ENCODE measurements at places on chromosomes 5 and 9. TPM values are rescaled to one million over a fixed set of nuclear protein-coding genes. Genes with fewer than 3 reads are reported as not detected.

GRCh38 chr5:134328619-134329018, 38.4 kb downstream of the CDKL3 start:
- no peak overlapping the region for H3K4me3 ChIP-seq
- no peaks in the 10 kb centered on the region for H3K36me3 ChIP-seq
- H3K4me1 ChIP-seq, result no peaks in the 10 kb centered on the region
- no peak for DNase-seq
- no peak overlapping the region for H3K27ac ChIP-seq
- H3K27me3 ChIP-seq, result no peaks in the 10 kb centered on the region

GRCh38 chr5:30605693-30606268, 587.7 kb upstream of the CDH6 start:
- DNase-seq, result no peak
- no peaks in the 10 kb centered on the region for H3K27me3 ChIP-seq
- H3K4me1 ChIP-seq, result no peaks in the 10 kb centered on the region
- no peak overlapping the region for H3K4me3 ChIP-seq
- H3K36me3 ChIP-seq, result no peaks in the 10 kb centered on the region

DNA sequence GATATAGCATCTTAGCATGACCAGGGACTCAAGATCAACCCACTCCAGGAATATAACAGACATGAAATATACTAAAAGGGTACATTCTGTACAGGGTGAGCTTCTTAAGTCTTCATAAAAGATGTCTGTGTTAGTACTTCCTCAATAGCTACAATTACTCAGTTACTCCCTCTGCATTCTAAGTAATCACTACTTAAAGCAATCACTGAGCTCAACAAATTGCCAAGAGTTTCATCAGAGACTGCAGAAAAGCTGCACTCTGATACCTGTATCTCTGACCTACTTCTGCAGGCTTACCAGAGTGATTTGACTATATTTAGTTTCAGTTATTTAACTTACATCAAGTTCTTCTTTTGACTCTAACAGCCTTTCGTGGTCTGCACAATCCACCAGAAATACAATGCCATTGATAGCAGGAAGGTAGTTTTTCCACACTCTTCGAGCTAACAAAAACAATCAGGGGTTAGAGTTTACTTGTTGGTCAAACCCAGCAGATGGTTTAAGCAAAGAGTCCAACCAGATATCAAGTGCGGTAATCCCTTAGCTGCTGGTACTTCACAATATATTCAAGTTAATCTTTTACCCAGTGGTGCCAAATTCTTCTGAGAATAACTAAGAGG, 23.3 kb downstream of the SAR1B start:
- peaks cover 73% of the 10 kb centered on the region for H3K36me3 ChIP-seq
- no peak for DNase-seq
- H3K27me3 ChIP-seq, result no peaks in the 10 kb centered on the region
- H3K4me1 ChIP-seq, result no peaks in the 10 kb centered on the region
- no peak overlapping the region for H3K27ac ChIP-seq

PRLR gene
- total RNA-seq, result 0.16 TPM

GRCh38 chr9:104747245-104747564, 278 bp upstream of the NIPSNAP3A start:
- peak overlapping the region; percentile 93 for H3K27ac ChIP-seq
- peaks cover 5% of the 10 kb centered on the region for H3K36me3 ChIP-seq
- H3K4me1 ChIP-seq, result peaks cover 8% of the 10 kb centered on the region
- H3K27me3 ChIP-seq, result no peaks in the 10 kb centered on the region
- no peak for DNase-seq

PRSS3 gene
- 3.4 TPM for total RNA-seq

ANKRD34B gene
- not detected for total RNA-seq

- no peak overlapping the region for H3K4me3 ChIP-seq
- no peak overlapping the region for H3K27ac ChIP-seq
- H3K4me1 ChIP-seq, result peaks cover 7% of the 10 kb centered on the region
- peak; percentile 42 for DNase-seq
Measured at GRCh38 chr9:105842023-105842644, 147.8 kb downstream of the TMEM38B start.

- H3K36me3 ChIP-seq, result no peaks in the 10 kb centered on the region
- no peak for DNase-seq
- no peak within 1 kb of the TSS for H3K4me3 ChIP-seq
- H3K27ac ChIP-seq, result no peak within 1 kb of the TSS
- H3K27me3 ChIP-seq, result peaks cover 50% of the 10 kb centered on the region
Measured at GRCh38 chr9:976258-976942, at the start of gene DMRT3. Gene DMRT3, plus strand, starts transcription at chr9:976655. Its CDS starts 347 bp downstream, at chr9:977002.

DNA sequence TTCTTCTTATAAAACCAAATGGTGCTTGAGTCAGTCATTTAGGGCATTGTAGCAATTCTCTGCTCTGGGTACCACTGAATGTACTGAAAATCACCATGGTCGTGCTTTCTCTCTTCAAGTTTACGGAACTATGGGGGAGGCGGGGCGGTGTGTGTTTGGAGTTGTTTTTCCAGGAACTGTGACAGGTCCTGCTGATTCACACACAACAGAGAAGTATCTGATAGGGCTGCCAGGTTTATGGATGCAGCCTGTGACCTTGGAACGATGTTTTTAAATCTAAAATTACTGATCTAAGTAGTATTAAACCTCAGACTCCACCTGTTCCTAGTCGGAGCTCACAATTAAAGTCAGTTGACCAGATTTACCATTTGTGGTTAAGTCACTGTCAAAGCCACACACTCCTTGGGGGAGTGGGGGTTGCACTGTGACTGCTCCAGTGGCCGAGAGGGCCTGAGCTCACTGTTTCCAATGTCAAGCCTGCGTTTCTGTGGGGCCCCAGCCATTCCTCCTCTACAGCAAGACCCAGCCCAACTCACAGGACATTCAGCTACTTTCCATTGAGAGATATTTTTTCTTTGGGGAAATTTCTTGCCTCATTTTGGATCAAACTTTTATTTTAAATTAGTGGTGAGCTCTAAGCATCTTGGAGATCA, 44.4 kb downstream of the GADD45G start:
- H3K27me3 ChIP-seq, result no peaks in the 10 kb centered on the region
- no peak overlapping the region for H3K27ac ChIP-seq

DNA sequence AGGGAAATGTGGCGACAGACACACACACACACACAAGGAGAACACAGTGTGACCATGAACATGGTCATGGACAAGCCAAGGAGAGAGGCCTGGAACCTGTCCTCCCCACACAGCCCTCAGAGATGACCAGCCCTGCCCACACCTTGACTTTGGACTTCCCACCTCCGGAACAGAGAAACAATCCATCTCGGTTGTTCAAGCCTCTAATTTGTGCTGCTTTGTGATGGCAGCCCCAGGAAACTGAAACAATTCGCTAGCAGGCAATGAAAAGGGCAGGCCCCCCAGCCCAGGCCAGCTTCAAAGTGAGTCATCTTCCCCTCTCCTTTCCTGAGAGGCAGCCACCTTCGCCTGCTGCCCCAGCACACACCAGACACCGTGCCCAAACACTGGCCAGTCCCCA, 47.7 kb downstream of the NSUN2 start:
- peaks cover 3% of the 10 kb centered on the region for H3K4me1 ChIP-seq
- no peaks in the 10 kb centered on the region for H3K36me3 ChIP-seq
- no peak overlapping the region for H3K27ac ChIP-seq
- DNase-seq, result no peak
- H3K4me3 ChIP-seq, result no peak overlapping the region

WNT8A gene
- total RNA-seq, result not detected

- DNase-seq, result no peak
- H3K4me1 ChIP-seq, result peaks cover 4% of the 10 kb centered on the region
- H3K36me3 ChIP-seq, result no peaks in the 10 kb centered on the region
Measured at GRCh38 chr5:126919566-126919965, 110.8 kb downstream of the MARCHF3 start.

DNA sequence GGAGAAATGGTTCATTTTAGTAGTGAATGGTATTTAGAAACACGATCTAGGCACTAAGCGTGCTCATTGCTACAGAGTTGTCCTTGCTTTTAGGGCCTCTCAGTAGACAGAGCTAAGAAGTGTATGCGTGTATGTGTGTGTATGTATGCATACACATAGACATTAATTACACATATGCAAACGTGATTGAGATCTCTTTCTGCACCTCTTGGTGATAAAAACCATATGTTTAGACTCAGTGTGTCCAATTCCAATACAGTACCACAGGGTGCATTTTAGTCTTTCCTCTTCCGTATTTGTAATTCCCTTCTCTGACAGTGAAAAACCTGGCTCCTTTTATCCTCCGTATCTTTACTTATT, 13.1 kb downstream of the TRIO start:
- DNase-seq, result no peak
- H3K27ac ChIP-seq, result peak overlapping the region; percentile 66
- H3K4me3 ChIP-seq, result no peak overlapping the region
- H3K36me3 ChIP-seq, result no peaks in the 10 kb centered on the region

DNA sequence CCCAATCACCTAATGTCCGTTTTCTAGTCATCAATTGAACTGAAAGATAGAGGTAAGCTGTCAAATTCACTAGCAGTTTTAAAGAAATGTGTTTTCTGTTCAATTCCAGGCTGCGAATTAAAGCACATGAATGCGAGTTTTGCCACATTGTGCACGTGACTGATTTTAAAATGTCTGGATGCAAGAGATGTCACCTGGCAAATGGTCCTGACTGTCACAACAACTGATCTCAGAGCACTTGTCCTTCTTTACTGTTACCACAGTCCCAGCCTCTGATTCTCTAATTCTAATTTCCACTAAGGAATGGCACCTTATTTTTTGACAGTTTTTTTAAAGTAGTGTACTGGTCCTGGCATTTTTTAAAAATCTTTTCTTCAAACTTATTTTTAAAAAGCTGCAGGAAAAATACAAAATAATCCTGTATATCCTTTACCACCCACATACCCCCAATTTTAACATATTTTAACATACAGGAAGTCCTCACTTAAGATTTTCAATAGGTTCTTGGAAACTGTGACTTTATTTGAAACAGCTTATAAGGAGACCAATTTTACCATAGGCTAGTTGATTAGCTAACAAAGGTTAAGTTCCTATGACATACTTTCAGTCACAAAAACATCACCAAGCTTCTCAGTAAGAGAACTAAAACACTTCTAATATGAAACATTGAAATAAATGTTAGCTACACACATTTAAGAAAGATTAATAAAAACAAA, 1364.3 kb downstream of the EFNA5 start:
- H3K4me3 ChIP-seq, result no peak overlapping the region
- H3K36me3 ChIP-seq, result no peaks in the 10 kb centered on the region
- H3K4me1 ChIP-seq, result no peaks in the 10 kb centered on the region
- no peak overlapping the region for H3K27ac ChIP-seq
- no peak for DNase-seq

DNA sequence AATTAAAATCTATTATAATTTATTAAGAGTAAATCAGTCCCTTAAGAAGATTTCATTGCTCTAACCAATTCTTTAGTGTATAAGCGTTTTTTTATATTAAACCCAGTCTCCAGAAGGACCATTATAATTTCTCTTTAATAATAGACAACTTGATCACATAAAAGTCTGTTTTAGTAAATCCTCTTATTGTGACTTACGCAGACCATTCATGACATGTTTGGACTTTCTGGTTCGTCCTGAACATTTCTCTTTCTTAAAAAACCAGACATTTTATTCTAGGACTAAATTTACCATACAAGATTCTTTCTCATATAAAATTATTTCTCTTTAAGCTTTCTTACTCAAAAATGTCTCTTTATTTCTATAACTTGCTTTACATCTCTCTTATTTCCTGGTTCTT, 196.2 kb upstream of the RAI14 start:
- H3K4me1 ChIP-seq, result no peaks in the 10 kb centered on the region
- H3K4me3 ChIP-seq, result no peak overlapping the region
- no peak for DNase-seq
- H3K27ac ChIP-seq, result no peak overlapping the region

- no peak overlapping the region for H3K4me3 ChIP-seq
- H3K36me3 ChIP-seq, result no peaks in the 10 kb centered on the region
- H3K4me1 ChIP-seq, result no peaks in the 10 kb centered on the region
- DNase-seq, result no peak
- no peak overlapping the region for H3K27ac ChIP-seq
Measured at GRCh38 chr9:38386319-38386895, 6.1 kb upstream of the ALDH1B1 start.

DNA sequence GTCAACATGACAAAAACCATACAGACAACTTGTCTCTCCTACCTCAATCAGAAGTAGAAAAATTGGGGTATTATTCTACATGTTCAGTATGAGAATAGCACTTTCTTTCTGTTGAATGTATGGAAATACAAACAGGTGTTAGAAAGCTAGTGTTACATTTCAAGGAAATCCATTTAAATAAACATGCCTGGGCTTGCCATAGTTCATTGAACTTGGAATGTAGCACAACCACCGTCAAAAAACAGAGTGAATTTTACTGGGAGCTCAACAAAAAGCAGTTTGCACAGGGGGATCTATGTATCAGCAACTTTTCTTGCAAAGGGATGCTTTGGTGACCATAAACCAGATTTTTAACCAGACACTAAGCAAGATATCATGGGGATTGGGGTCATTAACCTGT, 307.9 kb upstream of the SMARCA2 start:
- H3K27ac ChIP-seq, result no peak overlapping the region
- H3K36me3 ChIP-seq, result no peaks in the 10 kb centered on the region
- H3K4me3 ChIP-seq, result no peak overlapping the region
- H3K4me1 ChIP-seq, result no peaks in the 10 kb centered on the region
- DNase-seq, result no peak
- H3K27me3 ChIP-seq, result no peaks in the 10 kb centered on the region

DNA sequence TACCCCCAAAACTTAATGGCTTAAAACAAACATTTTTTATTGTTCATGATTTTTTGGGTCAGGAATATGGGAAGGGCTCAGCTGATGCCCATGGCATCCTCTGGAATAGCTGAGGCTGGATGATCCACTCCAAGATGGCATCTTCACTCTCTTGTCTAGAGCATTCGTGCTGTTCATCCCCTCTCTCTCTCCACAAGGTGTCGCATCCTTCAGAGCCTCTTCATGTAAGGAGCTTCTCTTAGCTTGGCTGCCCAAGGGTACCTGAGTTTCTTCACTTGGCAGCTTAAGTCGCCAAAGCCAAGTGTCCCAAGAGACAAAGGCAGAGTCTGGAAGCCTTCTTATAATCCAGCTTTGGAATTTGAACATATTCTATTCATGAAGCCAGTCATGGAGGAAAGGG, 294.7 kb downstream of the CHSY3 start:
- no peak overlapping the region for H3K4me3 ChIP-seq
- peak; percentile 9 for DNase-seq
- H3K27me3 ChIP-seq, result no peaks in the 10 kb centered on the region
- no peaks in the 10 kb centered on the region for H3K36me3 ChIP-seq
- no peaks in the 10 kb centered on the region for H3K4me1 ChIP-seq

- H3K27me3 ChIP-seq, result no peaks in the 10 kb centered on the region
- H3K36me3 ChIP-seq, result no peaks in the 10 kb centered on the region
- H3K27ac ChIP-seq, result no peak overlapping the region
Measured at GRCh38 chr5:180141068-180141660, 67.8 kb downstream of the RASGEF1C start.

- H3K27me3 ChIP-seq, result no peaks in the 10 kb centered on the region
- H3K4me1 ChIP-seq, result peaks cover 22% of the 10 kb centered on the region
- peaks cover 22% of the 10 kb centered on the region for H3K36me3 ChIP-seq
Measured at GRCh38 chr9:127733614-127734013, 1.5 kb downstream of the TOR2A start.

PLPP1 gene
- total RNA-seq, result 5.5 TPM

GHR gene
- total RNA-seq, result not detected

- no peaks in the 10 kb centered on the region for H3K27me3 ChIP-seq
- DNase-seq, result no peak
- H3K4me3 ChIP-seq, result no peak overlapping the region
- no peaks in the 10 kb centered on the region for H3K4me1 ChIP-seq
- no peaks in the 10 kb centered on the region for H3K36me3 ChIP-seq
Measured at GRCh38 chr9:36877239-36877638, 156.8 kb downstream of the PAX5 start.

GGTA1 gene
- 0.87 TPM for total RNA-seq

GRCh38 chr9:97979788-97980478, 3.2 kb upstream of the ANP32B start:
- DNase-seq, result no peak
- H3K36me3 ChIP-seq, result no peaks in the 10 kb centered on the region
- H3K27ac ChIP-seq, result no peak overlapping the region
- peaks cover 8% of the 10 kb centered on the region for H3K4me1 ChIP-seq
- no peaks in the 10 kb centered on the region for H3K27me3 ChIP-seq

PCDHB6 gene
- total RNA-seq, result not detected

Data from natural killer cell (primary cell).